Brain pericyte (primary cell): ENCODE measurements at places on chromosomes 16 and 17.

GRCh38 chr17:80751946-80752581, 207.4 kb downstream of the RPTOR start:
- DNase-seq, result no peak

DNA sequence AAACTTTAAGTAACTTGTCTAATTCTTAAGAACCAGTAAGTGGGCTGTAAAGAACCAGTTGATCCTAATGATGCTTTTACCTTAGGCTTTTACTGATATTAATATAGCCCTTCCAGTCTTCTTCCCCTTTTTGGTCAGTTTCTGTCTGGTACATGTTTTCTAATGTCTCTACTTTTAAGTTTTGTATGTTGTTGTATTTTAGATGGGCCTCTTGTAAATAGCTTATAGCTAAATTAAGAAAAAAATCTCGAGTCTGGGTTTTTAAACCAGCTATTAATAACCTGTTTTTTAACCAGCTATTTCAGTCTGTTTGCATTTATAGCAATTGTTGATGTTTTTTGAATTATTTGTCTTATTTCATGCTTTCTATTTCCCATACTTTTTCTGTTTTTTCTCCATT, 79.0 kb downstream of the PITPNC1 start:
- no peak for DNase-seq

- no peak for DNase-seq
Measured at GRCh38 chr17:74202938-74203337, 540 bp upstream of the RPL38 start.

DNA sequence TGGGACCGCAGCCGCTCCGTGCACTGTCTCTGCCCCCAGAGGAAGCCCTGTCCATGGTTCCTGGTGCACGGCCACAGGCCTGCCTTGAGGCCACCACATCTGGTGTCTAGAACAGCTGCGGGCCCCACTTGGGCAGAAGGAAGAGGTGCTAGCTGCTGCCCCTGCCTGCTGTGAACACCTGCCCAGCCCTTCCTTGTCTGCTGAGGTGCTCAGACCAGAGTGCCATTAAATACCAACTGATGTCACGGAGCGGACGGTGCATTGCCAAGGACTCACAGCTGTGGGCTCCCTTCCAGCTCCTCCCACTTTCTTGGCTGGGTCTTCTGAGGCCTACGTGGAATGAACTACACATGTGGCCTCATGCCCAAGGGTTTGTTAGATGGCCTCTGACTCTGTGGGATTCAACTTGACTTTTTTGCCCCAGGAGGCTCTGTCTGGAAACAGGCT, 146.1 kb downstream of the RAB11FIP4 start:
- DNase-seq, result no peak

DNA sequence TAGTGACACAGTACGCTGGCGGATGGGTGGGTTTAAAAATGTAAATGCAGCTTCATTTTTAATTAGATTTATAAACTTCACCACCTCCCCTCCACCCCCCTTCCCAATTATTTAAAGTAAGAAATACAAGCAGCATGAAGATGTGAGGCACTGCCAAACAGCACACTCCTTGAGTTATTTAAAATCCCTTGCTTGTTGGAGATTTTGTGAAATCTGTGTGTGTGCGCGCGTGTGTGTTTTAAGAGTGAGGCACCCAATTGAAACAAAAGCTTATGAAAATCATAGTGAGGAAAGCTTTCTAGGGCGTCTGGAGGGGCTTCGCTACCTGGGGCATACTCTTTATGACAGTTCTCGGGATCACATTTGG, 219.6 kb upstream of the IRX3 start:
- DNase-seq, result no peak

GRCh38 chr17:14311981-14312380, 11.1 kb downstream of the HS3ST3B1 start:
- DNase-seq, result no peak

- DNase-seq, result no peak
Measured at GRCh38 chr16:30924076-30924912, 922 bp downstream of the FBXL19 start.

DNA sequence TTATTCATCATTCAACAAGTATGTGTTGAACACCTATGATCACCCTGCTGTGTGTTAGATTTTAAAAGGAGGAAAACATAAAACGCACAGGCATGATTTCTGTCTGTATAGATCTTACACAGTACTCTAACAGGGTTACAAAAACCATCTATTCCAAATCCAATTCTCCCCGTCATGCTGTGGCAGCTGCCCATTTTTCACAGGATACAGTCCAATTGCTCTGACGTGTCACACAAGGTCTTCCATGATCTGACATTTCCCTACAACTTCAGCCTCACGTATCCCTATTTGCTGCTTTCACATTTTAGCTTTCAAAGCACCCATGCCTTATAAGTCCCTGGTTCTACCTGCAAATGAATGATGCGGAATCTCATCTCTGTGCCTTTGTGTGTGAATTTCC, 67.0 kb upstream of the CNTNAP4 start:
- no peak for DNase-seq
